ENCODE measurements at places on chromosomes 2 and 18.

GRCh38 chr18:41647914-41648313 lies 307.1 kb upstream of the PIK3C3 start:
- no peak for DNase-seq

GRCh38 chr2:150526827-150527226 lies 39.4 kb upstream of the RND3 start:
- DNase-seq: no peak

DNA sequence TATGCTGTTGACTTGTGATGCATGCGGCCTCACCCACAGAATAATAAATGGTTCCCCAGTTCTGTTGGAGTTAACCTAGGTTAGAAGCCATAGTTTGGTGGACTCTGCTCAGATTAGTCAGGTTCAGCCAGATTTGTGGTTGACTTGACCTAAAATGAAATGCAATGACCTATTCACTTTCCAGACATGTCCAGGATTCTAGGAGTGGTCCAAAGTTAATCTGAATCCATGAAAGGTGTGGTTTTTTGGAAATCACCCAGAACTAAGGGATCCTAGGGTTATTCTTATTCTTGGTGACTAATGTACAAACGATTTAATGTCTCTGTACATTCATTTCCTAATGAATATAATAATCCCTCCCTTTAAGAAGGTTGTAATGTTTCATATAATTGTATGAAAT lies 88.9 kb upstream of the RBBP8 start:
- no peak for DNase-seq

DNA sequence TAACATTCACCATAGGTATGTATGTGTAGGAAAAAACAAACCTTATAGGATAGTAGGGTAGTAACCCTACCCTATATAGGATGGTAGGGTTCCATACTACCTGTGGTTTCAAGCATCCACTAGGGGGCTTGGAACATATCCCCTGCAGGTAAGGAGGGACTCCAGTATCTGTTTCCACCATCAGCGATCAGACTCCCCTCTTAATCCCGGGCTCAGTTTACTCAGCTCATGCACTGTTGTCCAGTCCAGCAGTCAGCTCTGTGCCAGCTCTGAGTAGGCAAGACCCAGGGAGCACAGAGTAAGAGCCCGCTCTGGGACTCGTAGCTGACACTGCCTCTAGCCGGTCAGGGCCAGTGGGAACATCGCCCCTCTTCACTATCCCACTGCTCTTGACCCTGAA lies 61.7 kb downstream of the MEX3C start:
- DNase-seq: no peak

DNA sequence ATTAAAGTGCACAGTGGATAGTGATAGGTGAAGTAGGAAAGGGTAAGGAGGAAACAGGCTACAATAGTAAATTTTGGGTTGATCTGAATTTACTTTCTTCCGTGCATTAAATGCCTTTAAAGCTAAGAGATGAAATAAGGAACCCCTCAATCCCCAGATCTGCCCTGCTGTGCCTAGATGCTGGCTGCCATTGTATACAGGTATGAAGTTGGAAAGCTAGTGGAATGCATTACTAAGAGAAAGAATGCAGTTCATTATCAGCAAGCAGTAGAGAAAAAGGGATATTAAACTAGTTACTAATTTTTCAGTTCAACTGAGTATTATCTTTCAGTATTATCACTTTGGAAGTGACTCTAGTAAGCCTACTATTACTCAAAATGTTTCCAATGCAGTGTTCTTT lies 93.3 kb downstream of the WDPCP start:
- DNase-seq: no peak

DNA sequence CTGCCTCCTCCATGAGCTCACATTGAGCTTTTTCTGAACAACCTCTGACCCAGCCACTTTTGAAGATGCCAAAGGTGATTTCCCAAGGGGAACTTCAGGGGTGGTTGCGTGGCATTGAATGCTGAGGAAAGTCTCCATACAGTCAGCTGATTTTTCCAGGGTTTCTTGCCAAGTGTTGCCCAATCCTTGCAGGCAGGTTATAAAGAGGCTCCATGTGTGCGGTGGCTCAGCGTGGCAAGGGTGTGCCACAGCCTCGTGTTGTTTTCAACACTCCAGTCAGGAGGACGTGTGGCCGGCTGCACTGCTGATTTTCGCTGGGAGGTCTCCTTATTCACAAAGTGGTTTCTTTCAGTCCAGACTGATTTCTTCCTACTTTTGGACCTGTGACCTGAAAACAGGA lies 81.4 kb upstream of the GATA6 start:
- no peak for DNase-seq

DNA sequence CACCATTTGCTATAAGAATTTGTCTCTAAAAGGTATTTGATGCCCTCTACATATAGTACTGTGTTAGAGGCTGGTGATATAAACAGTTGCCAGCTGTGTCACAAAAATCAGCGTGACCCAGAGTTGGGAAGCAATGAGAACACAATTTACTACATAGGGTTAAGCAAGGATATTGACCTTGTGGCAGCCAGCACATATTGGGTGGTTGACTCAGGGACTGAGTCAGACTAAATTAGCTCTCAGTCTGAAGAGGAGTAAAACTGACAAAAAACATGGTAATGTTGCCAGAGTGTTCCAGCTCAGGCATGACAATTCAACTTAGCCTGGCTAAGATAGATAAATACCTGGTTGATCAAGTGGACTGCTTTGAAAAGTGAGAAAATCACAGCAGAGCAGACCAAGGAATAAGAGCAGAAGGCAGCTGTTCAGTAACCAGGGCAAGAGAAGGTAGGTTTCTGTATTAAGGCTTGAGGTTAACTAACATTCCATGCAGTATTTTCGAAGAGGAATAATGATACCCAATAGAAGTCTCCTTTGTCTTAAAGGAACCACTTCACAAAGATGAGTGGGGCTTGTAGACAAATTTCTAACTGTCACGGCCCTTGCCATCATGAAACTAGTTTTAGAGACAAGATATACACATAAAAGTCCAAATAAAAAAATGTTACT lies 108.2 kb upstream of the ERBB4 start:
- DNase-seq: no peak

GRCh38 chr2:177143444-177143843 lies 69.2 kb upstream of the HNRNPA3 start:
- no peak for DNase-seq

DNA sequence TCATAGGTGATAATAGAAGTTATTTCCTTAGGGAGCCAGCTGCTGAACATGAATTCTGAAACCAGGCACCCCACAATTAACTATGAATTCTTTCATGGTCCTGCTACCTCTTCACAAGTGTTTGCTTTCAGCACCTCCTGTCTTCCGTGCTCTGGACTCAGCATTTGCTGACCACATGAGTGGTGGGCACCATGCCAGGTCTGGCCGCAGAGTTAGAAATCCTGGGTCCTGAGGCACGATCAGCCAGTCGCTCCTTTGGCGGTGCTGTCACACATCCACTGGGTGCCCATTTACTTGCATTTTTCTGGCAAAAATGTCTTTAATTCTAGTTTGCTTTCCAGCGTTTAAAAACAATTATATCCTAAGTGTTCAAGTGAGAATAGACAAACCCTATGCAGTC lies 196.4 kb upstream of the PXDN start:
- no peak for DNase-seq

DNA sequence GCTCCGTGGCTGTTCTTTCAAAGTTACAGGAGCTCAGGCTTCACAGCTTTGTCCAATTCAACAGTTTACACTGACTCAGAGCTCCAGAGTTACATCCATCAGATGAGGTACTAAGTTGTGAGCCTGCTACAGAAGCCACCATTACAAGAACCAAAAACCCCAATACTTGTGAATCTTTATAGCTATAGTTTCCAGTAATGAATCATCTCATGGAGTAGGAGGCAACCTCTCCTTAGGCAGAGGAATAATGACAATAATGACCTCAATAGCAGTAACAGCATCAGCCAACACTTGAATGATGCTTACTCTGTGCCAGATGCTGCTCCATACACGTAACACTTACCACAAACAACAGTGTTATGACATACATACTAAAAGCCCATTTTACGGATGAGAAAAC lies 3.6 kb downstream of the ZC3H8 start:
- no peak for DNase-seq

- no peak for DNase-seq
These were observed 60.0 kb downstream of the MYO1B start for GRCh38 chr2:191304939-191305875.

GRCh38 chr18:13295894-13296293 lies 77.3 kb downstream of the LDLRAD4 start:
- DNase-seq: no peak

DNA sequence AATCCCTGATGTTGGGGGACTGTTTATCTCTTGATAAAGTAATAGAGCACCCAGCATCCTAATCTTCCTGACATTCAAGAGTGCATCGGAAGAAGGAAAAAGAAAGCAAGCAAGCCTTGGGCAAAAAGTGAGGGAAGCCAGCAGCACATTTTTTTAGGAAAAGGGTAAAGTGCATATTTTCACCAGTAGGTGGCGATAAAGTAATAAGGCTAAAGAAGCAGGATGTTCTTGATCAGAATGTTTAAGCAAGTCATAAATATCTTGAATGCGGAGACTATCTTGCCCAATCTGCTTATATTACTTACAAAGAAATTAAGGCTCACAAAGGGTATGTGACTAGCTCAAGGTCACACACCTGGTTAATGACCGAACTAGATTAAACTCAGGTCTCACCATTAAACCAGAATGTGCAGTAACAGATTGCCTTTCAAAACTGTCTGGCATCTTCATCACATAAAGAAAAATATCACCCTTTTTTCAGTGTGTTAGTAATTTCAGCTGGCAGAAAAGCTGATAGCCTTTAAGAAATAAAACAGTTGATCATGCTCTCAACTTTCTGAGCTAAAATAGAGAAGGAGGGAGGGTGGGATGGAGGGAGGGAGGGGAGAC lies 83.8 kb downstream of the VIT start:
- DNase-seq: no peak

GRCh38 chr2:96143848-96144480 lies 1.3 kb downstream of the DUSP2 start:
- peak; percentile 31 for DNase-seq

- no peak for DNase-seq
These were observed 12.2 kb upstream of the DTNA start for GRCh38 chr18:34697891-34698290.

GRCh38 chr2:75557474-75558133 lies 3.1 kb downstream of the EVA1A start:
- no peak for DNase-seq

DNA sequence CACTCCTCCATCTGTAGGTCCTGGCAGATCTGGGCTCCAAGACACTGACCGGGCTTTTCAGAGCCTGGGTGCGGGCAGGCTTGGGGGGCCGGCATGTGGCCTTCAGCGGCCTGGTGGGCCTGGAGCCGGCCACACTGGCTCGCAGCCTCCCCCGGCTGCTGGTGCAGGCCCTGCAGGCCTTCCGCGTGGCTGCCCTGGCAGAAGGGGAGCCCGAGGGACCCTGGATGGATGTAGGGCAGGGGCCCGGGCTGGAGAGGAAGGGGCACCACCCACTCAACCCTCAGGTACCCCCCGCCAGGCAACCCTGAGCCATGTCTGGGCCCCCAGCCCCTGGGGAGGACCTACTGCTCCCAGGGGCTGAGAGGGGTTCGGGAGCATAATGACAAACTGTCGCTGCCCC lies 761 bp upstream of the CHRND start:
- DNase-seq: no peak

DNA sequence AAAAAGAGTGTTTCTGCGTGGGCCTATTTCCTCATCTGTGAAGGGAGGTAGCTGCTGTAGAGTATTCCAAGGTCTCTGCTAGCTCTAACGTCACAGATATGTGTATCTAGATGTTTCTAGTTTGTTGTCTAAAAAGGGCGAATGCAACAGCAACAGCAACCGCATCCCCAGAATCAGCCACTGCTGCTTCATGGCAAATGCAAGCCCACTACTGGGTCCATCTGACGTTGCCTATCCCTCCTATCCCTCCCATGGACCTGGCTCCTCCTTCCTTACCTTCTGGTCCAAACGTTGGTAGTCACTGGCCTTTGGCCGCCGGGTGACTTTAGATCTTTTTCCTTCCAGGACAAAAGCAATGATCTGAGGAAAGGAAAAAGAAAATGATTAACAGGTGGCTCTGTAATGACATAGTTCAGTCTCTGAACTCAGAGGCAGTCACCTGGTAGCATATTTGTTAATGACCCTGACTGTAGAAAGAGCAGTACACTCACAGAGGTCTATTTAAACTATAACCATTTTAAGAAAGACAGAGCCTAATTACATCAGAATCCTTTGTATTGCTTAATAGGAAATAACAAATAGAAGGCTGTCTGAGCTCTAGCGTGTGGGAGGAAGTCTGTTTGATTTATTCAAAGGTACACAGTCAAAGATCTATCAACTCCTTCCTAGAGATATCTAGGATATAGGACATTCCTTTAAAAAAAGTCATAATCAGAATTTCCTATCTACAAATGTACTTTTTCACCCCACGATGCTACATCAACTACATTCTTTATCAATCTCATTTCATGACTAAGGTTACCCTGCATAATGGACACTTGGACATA lies 2.9 kb downstream of the TGOLN2 start:
- DNase-seq: no peak

GRCh38 chr2:174744111-174744510 lies 20.2 kb downstream of the CHRNA1 start:
- no peak for DNase-seq

DNA sequence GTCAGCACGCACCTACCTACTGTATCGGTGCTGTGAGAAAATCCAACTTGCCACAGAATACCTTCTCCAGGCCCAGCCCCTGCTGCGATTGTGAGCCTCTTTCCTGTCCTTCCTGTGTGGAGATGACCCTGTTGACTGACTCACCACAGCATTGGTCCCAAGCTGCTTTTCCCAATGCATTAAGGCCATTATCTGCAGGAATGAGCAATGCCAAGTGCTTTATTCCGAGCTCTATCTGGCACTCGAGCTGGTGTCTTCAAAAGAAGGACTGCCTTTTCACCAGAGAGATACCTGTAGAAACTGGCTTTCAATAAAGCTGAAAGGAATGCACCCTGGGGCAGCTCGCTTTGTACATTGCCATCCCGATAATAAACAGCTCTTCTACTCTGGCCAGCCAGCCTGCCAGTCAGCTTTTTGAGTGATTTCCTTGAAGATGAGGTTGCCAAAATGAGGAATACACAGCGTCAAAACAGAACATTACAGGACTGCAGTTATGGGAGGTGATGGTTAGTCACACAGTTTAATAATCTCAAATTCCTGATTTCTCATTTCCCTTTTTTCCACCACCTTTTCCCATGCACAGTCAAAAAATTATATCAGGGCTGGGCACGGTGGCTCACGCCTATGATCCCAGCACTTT lies 8.3 kb upstream of the RNF103 start:
- DNase-seq: no peak
